ENCODE measurements at places on chromosomes 6 and 20. TPM values are rescaled to one million over a fixed set of nuclear protein-coding genes. Genes with fewer than 3 reads are reported as not detected.
A peak's percentile ranks its signal among the peaks of the same experiment; 100 is the strongest.

GRCh38 chr6:150328744-150329405, 39.9 kb upstream of the IYD start:
- no peak for DNase-seq

- peak; percentile 38 for DNase-seq
Observed at GRCh38 chr6:13478525-13478966, 8.9 kb downstream of the GFOD1 start.

GRCh38 chr6:55100686-55101085, 73.6 kb upstream of the HCRTR2 start:
- DNase-seq: no peak

- DNase-seq: no peak
Observed at GRCh38 chr20:21286775-21287174, 16.4 kb upstream of the XRN2 start.

GRCh38 chr6:30875244-30876038, 8.9 kb upstream of the DDR1 start:
- no peak for DNase-seq

GRCh38 chr6:15790116-15790515, 127.3 kb upstream of the DTNBP1 start:
- no peak for DNase-seq

GRCh38 chr20:17421493-17421892, 109.7 kb downstream of the BFSP1 start:
- DNase-seq: no peak

- DNase-seq: no peak
Observed at GRCh38 chr6:80938131-80938530, 814.4 kb downstream of the TENT5A start.

DNA sequence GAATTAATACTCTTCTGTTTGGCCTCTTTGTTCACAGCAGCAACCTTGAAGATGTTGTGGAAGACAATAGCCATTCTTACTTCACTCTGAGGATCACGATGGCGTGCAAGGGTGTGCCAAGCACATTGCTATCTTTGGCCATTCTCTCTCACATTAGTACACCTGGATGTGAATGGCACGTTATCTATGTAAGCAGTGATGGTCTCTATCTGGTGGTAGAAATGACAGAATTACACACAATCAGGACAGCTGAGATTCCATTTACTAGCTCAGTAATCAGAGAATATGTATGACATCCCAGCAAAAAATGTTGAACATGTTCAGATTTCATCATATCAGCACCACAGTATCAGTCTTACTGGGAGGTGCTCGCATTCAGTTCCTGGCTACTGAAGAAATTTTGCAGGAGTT, 116.2 kb downstream of the LCA5 start:
- no peak for DNase-seq

The HMGCLL1 gene
- not detected for total RNA-seq

The DUSP22 gene
- 32.6 TPM for total RNA-seq

The RPS6KA2 gene
- total RNA-seq: 1.9 TPM

The LY6G5C gene
- 4.3 TPM for total RNA-seq

The MMS22L gene
- 45.1 TPM for total RNA-seq

The LAMA5 gene
- total RNA-seq: 0.63 TPM
